ENCODE measurements at places on chromosomes 13 and 19.

DNA sequence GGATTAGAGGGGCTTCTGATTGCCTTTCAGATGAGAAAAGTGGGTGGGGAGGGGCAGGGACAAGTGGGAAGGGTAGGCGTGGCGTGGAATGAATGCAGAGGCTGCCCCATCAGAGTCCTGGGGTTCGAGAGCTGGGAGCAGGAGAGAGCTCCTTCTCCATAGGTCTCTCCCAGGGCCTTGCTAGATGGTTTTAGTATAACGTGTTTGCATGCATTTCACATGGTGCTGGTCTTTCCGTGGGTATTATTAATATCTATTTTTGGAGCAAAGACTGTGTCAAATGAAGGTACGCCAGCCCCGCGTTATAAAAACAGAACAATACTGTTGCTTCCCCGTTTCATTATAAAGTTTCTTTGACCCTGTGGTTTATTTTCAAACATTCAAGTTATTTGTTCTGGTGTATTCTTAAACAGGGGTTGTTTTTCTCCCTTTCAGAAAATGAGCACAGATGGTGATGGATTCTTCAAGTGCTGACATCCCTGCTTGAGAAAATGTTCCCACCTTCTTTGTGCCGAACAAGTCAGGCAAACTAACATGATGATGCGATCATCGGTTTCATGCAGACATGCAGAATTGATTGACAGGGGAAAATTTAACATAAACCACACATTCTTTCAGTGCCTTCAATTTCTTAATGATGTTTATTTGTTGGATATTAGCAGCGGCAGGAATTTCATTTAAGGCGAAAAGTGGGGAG lies 62.1 kb upstream of the ZNF536 start:
- DNase-seq = no peak

GRCh38 chr13:61162636-61163035 lies 253.0 kb downstream of the PCDH20 start:
- DNase-seq = no peak

DNA sequence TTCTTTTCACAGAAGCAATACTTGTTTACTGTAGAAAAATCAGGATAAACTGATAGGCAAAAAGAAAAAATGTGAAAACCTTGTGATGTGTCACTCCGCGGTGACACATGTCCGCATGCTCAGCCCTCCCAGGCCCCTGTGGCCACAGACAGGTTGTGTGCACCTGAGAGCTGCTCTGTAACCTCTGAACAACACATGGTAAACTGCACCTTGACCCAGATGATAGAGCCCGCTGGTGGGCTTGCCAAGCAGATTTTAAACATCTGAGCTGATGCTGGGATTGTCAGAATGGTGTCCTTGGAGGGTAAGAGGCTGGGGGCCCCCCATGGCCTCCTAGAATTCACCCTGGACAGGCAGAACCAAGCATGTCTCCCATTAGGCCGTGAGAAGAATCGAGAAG lies 33.8 kb downstream of the DHRS12 start:
- no peak for DNase-seq

DNA sequence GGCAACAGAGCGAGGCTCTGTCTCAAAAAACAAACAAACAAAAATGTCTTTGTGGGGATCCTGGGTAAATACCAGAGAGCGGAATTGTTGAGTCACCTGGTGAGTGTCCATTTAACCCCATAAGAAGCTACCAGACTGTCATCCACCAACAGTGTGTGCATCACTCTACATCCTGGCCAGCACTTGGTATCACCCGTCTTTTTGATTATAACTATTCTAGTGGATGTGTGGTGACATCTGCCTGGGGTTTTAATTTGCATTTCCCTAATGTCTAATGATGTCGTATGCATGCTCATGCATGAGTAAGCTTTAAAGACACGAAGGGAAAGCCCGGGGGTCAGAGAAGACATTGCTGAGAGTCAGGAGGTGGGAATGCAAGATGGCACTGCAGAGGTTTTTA lies 126.7 kb upstream of the MRI1 start:
- no peak for DNase-seq

- peak; percentile 79 for DNase-seq
Observed at GRCh38 chr19:12757544-12758274, 6.1 kb downstream of the BEST2 start.

DNA sequence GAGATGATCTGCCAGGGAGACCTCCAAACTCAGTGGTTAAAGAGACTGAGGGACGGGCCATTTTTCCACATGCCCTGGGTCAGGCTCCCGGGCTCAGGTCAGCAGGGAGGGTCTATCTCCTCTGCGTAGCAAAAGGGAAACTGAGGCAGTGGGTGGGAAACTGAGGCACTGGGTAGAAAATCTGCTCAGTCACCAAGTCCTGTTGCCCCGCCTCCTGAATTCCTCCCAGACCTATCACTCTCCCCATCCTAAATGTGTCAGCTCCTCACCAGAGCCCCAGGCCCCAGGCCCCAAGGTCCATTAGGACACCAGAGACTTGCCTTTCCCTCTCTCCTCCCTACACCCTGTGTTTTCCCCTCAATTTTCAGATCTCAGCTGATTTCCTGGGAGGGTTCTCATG lies 2.4 kb downstream of the CD320 start:
- no peak for DNase-seq

DNA sequence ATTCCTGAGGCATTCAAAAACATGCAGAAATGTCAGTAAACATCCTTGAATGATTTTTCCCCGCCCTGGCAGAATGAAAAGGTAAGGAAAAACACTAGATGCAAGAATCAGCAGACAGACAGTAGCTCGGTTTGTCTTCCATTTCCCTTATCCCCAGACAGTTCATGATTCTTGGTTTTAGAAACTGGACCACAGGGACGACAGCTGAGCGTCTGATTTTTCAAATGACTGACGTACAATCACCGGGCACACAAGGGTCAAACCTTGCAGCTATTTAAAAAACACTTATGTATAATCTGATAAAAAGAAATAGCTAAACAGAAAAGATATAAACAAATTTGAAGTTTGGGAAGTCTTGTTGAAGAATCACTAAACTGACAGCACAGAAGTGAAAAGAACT lies 47.1 kb downstream of the DCLK1 start:
- DNase-seq = no peak

GRCh38 chr13:44364345-44365000 lies 9.2 kb upstream of the SERP2 start:
- DNase-seq = no peak

- no peak for DNase-seq
Observed at GRCh38 chr13:98599502-98600328, 22.8 kb upstream of the STK24 start.

GRCh38 chr13:24249624-24250023 lies 59.8 kb upstream of the C1QTNF9 start:
- peak; percentile 58 for DNase-seq

DNA sequence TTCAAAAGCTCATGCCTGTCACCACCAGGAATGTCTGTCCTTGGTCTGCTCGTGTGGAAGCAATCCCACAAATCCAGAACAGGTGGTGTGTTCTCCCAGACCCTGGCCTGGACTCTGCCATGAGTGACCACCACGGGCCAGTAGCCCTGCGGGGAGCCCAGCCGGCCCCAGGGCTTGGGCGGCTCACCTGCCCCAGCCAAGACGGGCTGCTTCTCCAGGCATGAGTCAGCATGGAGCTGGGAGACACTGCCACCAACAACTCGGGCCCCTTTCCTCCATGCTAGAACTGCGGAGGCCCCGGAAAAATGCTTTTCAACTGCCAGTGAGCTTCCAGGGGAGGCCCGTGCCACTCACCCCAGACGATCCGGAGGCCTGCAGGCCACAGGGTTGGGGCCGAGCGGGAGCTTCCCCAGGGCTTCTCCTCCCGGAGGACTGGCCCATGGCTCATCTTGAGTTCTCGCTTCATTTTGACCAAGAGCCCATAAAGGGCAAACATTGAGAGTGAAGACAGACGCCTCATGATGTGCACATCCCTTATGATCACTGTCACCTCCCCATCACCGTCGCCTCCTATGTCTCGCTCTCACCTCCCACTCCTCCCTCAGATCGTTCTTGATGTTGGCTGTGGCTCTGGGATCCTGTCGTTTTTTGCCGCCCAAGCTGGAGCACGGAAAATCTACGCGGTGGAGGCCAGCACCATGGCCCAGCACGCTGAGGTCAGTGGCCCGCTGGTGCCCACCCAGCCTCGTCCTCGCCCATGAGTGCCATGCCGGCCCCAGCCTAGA lies 16.7 kb downstream of the YIPF2 start:
- no peak for DNase-seq

DNA sequence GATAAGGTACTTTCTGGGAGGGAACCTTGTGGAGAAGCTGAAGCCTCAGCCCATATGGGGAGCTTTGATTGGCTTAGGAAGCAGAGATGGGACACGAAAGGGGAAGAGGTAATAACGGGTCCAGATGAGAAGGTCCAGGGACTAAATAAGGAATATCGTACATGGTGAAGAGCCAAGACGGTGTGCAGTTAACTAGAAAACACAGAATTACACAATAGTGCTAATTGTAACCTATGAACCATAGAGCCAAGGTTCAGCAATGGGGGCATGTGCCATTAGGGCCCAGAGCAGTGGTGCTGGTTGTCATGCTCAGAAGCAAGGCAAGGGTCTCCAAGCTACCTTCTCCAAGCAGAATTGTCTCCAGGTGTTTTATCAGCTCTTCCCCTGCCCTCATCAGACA lies 106.1 kb downstream of the IRS2 start:
- DNase-seq = no peak
